Brain (organoid and tissue), 16 donors: ENCODE measurements at places on chromosomes 5 and 9. TPM values are rescaled to one million over a fixed set of nuclear protein-coding genes. Genes with fewer than 3 reads are reported as not detected.

DNA sequence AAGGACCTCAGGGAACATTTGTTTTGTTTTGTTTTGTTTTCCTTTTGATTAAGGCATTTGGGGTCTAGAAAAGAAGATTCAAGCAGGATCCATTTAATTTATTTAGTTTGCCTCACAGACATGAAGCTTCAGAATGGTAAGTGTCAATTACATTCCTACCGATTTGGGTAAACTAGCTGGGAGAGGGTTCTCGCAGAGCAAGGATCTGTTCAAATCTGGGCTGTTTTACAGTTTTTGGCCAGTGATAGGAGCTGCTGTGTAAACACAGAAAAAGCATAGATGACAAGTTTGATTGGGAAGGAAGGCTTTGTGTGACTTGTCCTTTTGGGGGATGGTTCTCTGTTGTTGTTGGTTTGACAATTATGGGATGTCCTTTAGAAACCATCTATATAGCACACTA is 470.3 kb upstream of the WWC1 start:
- peak; percentile 49 for DNase-seq

GRCh38 chr9:76704593-76705204 is 59.5 kb upstream of the PCA3 start:
- DNase-seq, result peak; percentile 88

- no peak for DNase-seq
Measured at GRCh38 chr9:95204710-95205109, 112.8 kb downstream of the FANCC start.

- peak; percentile 23 for DNase-seq
Measured at GRCh38 chr5:34740389-34740806, 84.3 kb downstream of the RAI14 start.

Gene EXD3
- polyA plus RNA-seq, result 12.0 TPM

Gene DAPK1
- polyA plus RNA-seq, result 2.8 TPM
